NCI-H460 (cell line): ENCODE measurements at places on chromosomes 5 and 9. TPM values are rescaled to one million over a fixed set of nuclear protein-coding genes. Genes with fewer than 3 reads are reported as not detected.

Gene CNTNAP3B
- total RNA-seq: 0.46 and 0.67 TPM in 2 replicates

- DNase-seq: no peak
These were observed 7.2 kb upstream of the ARRDC3 start for GRCh38 chr5:91390268-91390667.

Gene GABRB2
- total RNA-seq: not detected in 2 replicates

- DNase-seq: no peak
These were observed 35.4 kb downstream of the DAP start for GRCh38 chr5:10725636-10726035.

Gene ARHGEF39
- 5.0 and 7.5 TPM in 2 replicates for total RNA-seq

GRCh38 chr9:1070692-1071091 is 20.5 kb downstream of the DMRT2 start:
- no peak for DNase-seq

Gene TEX48
- not detected in 2 replicates for total RNA-seq

- no peak for DNase-seq
These were observed 34.6 kb upstream of the COL15A1 start for GRCh38 chr9:98908897-98909634.
